ENCODE measurements at places on chromosomes 7 and 10.

- DNase-seq: no peak
Measured at GRCh38 chr7:111741811-111742240, 179.5 kb upstream of the IMMP2L start.

- DNase-seq: no peak
Measured at GRCh38 chr7:16801111-16801542, 3.7 kb downstream of the AGR2 start.

- DNase-seq: no peak
Measured at GRCh38 chr7:1547777-1548437, 8.1 kb downstream of the TMEM184A start.

DNA sequence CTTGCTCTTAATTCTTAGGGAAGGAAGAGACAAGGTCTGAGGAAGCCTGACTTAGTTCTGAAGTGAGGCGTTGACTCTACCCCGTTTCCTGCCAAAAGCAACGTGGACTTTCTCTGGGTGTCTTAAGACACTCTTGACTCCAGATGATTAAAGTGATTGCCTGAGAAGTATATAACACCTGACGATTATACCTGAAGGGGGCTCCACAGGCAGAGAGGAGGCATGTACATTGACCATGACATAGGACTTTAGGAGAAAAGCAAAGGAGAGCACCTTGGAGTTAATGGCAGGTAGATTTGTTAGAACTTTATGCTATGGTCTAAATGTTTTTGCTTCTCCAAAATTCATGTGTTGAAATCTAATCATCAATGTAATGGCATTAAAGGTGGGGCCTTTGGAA is 15.9 kb downstream of the ITGB8 start:
- no peak for DNase-seq

GRCh38 chr10:69742928-69743602 is 58.6 kb upstream of the COL13A1 start:
- DNase-seq: no peak

DNA sequence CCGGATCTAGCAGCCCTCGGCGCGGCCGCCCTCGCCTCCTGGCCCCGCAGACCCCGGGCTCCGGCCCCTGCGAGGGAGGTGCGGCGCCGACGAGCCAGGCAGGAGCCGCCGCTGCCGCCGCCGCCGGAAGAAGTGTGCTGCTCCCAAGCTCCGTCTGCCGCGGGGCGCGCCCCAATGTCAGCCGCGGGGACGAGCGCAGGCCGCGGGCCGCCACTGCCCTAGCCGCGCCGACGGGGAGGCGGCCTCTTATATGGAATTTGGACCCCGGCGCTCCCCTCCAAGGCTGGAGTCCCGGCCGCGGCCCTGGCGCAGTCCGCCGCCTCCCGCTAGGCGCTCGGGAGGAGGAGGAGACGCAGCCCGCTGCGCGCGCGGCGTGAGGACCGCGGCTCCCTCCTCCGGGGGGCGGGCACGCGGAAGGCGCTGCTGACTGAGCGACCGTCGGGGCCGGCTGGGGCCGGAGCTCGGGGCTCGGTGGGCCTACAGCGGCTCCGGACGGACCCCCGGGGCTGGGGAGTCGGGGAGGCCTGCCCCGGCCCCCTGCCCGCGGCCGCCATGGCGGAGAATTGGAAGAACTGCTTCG is at the start of gene TRIM8:
Gene TRIM8 (plus strand): TSS at position 414 of the 580 bp plus-strand sequence. CDS start 139 bp downstream, at position 553.
- DNase-seq: peak; percentile 35

DNA sequence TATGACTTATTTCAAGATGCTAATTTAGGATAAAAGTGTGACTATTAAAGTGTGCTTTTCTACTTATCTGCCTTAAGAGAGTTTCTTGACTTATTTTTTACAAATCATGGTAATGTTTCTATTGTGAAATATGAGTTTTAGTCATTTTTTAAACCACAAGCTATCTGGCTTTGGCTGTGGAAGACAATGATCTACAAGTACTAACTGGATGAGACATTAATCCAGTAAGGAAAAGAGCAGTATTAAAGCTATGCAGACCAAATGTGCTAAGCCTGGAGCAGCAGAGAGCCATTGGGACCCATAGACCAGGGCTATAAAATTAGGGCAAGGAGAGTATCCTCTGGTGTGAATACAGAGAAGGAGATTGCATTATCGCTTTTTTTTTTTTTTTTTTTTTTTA is 92.4 kb downstream of the SEMA3A start:
- no peak for DNase-seq

DNA sequence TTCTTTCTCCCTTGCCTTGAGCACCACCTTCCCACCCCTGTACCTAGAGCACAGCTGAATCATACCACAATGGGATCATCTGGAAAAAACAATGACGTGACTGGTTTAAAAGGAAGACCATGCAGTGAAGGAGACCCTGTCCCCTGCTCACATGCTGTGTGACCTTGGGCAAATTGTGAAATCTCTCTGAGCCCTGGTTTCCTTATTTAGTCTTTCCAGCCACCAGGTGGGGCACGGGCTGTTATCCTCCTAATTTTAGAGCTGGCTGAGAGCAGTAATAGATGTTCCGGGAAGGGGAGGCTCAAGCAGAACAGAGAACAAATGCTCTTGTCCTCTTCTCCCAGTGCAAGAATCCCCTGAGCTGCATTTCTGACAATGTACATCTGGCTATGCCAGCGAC is 198.3 kb downstream of the RPS24 start:
- DNase-seq: no peak
